ENCODE measurements at places on chromosomes 7 and 10.

GRCh38 chr7:151637781-151638261, 118.1 kb upstream of the RHEB start:
- DNase-seq = no peak

GRCh38 chr7:92423710-92424131, 23.6 kb upstream of the GATAD1 start:
- DNase-seq = no peak

GRCh38 chr7:94375691-94376090, 19.0 kb upstream of the COL1A2 start:
- DNase-seq = peak; percentile 68

GRCh38 chr7:86407291-86407690, 236.4 kb upstream of the GRM3 start:
- no peak for DNase-seq

GRCh38 chr10:32971536-32972091, 13.6 kb upstream of the ITGB1 start:
- DNase-seq = no peak

DNA sequence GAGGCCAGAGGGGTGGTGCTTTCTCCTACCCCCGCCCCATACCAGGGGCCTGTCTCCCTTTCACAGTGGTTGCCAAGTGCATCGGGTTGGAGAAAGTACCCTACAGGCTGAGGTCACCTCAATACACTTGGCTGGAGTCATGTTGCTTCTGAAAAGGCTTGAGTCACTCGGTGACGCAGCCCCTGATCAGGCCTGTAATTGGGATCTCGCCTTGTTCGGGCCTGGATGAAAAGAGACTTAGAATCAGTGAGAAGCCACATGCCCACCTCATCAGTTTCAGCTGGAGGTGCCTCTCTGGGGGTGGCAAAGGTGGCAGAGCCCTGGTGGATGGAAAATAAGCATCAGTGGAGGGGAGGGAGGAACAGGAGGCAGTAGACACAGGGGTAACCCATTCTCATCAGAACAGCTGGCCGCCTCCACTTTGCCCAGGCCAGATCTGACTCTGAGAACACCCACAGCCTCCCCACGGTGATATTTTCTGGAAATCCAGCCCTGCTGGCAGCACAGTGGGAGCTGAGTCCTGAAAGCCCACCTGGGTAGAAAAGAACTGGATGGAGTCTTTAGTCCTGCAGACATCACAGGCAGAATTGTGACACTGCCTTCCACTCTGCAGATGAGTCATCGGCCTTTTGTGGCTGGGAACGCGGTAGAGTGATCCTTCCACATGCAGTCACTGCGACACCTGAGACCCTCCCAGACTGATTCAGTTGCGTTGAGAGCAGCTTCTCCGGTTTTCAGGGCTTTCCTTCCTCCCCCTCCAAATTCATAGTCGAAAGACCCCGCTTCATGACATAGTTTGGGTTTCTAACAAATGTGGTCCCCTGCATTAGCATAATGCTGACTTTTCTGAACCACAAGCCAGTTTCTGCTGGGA, 108.0 kb downstream of the GRK5 start:
- no peak for DNase-seq

GRCh38 chr7:129993275-129993674, 40.5 kb upstream of the UBE2H start:
- no peak for DNase-seq

GRCh38 chr7:146948703-146949102, 832.1 kb downstream of the CNTNAP2 start:
- no peak for DNase-seq

DNA sequence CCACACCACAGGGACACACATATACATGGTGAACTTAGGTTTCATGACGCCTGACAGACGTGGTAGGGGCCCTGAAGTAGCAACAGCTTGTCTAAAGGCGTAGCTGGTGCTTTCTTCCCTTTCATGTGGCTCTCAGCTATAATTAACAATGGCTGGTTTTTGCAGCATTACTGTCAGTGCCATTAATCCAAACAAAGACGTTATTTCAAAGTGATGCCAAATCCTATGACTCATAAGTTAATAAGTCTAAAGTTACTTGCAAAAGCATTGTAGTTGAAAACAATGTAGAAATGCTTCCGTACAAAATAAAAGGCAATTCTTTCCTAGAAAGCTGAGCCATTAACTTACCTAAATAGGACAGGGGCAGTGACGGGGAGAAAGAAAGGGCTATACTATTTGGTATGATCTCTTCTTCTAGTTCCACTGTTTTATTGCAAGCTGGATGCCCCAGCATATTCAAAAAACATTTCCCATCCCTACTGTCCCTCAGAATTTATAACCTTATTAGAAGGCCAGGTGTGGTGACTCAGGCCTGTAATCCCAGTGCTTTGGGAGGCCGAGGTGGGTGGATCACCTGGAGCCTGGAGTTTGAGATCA, 105.4 kb downstream of the ODAD2 start:
- DNase-seq = peak; percentile 35

- no peak for DNase-seq
These were observed 281.1 kb downstream of the CDK14 start for GRCh38 chr7:90877201-90877600.

- DNase-seq = no peak
These were observed 239.6 kb downstream of the PHF14 start for GRCh38 chr7:11213266-11213665.

- DNase-seq = no peak
These were observed 19.1 kb upstream of the ERVW-1 start for GRCh38 chr7:92496876-92497275.

DNA sequence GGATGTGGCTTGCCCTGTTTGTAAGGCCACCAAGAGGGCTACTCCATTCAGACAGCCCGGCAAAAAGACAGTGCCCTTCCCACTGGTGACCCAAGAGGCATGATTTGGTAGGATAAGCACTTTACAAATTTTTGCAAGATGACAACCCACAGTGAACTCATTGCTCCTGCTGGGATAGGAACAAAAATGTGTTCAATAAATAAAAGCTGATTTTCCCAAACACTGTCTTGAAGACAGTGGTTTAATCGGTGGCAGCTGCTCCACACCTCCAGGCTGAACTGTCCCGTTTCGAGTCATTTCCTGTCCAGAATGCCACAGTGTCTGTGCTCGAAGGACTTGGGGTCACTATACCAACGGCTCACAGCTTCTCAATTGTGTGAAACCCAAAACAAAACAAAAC, 45.1 kb upstream of the NPTX2 start:
- no peak for DNase-seq

GRCh38 chr10:102040305-102041050, 15.5 kb downstream of the ARMH3 start:
- no peak for DNase-seq

DNA sequence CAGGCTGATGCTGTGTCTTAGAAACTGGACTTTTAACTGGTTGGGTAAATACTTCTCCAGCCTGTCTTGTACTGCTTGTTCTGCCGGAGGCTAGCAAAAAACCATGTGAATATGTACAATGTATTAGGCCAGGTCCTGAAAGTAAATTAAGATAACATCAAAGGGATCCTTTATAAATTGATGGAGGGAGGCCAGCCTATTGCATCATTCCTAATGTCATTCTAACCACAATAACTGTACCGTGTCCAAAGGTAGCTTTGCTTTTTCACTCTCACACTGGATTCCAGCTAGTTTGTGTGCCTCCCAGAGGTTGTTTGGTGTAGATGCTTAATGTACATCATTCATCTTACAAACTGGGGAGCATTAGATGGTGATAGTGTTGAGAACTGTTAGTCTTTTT, 91.2 kb upstream of the SEM1 start:
- DNase-seq = no peak

DNA sequence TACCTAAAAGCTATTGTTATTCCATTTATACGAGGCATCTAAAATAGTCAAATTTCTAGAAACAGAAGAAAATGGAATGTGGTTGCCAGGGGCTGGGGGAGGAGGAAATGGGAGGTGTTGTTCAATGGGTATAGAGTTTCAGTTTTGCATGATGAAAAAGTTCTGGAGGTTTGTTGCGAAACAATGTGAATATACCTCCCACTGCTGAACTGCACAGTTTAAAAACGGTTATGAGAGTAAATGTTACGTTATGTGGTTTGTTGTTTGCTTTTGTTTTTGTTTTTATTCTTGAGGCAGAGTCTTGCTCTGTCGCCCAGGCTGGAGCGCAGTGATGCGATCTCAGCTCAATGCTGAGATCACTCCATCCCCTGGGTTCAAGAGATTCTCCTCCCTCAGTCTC, 64.9 kb upstream of the NRBF2 start:
- no peak for DNase-seq

DNA sequence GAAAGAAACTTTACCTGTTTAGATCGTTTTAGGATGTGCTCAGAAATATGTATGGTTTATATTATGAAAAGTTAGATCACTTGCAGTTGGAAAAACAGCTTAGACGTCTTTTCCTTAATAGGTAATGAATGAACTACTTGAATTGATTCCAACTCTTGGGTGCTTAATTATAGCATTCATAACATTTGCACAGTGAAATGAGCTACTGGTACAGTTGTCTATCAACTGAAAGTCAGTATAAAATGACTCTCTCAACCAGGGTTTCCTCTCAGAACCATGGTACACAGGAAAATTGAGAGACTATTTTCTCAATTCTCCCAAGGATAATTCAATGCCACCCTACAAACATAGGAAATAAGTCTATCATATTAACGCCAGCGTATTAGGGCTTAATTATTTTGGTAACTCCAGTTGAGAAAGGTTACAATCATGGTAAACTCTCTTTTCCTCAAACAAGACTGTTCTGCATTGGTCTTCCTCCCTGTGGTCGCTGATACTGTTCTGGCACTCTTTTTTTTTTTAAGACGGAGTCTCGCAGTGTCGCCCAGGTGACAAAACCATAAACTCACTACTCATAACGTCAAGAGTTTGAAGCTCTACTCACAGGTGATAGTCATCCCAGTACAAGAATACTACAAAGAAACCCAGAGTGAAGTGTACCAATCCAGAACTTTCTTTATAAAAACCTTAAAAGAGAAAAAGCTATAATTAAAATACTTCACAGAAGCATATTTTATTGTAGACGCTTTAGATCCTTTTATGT, 2.0 kb downstream of the ANLN start:
- DNase-seq = no peak

DNA sequence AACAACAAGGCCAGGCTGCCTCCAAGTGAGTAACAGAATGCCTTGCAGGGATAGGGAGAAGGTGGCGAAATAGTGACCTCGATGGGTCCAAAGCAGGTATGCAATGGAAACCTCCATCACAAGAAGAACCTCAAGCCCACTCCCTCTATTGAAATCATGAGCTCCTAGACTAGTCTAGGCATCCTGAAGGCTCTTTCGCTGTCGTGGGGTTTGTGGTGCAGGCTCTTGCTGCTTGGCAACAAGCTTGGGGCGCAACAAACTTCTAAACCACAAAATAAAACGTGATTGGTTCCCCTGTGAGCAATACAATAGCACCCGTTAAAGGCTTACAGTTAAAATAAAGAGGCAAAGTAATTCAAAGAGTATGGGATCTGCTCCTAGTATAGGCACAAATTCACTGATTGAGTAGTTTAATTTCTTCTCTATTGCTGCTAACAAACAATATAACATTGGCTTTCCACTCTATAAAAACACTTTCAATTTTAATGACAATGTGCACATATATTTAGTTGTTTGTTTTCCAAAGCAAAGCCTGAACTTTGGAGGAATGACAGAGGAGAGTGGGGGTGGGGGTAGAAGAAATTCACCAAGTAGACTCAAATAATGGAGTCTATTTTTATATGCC, 64.1 kb downstream of the C10orf67 start:
- DNase-seq = no peak

DNA sequence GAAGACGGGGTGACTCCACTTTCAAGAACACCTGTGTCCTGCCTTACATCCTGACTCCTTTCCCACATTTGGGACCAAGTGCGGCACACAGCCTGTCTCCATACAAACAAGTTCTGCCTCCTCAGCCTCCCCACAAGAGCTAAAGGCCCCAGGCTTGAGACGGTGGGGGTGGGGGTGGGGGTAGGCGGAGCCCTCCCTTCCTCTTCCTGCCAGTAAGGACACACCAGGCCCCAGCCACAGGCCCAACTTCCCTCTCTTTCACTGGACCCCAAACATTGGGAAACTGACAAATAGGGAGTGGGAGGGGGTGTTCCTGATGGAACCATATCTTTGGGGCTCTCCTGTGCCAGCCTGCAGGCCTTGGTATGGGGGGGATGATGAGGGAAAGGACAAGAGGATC, 4.6 kb downstream of the CDK5 start:
- no peak for DNase-seq

DNA sequence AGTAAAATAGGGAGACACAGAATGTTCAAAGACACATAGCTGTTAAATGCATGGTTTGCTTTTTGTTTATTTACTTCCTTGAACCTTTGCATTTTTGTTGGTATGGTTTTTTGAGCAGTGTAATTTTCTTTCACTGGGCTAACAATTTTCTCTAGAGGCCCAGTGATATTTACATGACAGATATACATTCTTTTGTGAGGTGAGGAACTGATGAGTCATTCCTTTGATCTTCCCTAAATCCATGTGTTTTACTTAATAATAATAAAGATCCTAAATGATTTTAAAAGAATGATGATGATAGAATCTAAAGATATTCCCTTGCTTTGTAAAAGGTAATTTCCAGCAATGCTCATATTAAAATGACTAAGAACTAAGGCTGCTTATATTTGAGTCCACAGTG, 188.5 kb upstream of the ANK3 start:
- no peak for DNase-seq

DNA sequence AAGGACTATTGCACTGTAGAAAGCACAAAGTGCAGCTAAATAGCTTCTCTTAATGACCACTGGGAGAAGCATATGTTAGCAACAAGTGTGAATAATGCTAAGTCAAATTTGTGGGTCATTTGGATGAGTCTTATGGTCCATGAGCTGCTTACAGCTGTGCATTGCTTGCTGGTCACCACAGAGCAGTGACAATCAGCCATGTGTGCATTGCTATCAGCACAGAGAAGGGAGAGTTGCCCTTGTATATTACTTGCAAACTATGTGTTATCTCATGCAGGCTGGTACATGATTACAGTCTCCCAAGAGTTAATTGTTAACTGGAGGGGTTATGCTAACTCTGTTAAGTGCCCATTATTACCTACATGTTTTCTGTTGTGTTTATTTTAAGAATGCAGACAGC, 25.7 kb downstream of the MRPS33 start:
- DNase-seq = no peak

DNA sequence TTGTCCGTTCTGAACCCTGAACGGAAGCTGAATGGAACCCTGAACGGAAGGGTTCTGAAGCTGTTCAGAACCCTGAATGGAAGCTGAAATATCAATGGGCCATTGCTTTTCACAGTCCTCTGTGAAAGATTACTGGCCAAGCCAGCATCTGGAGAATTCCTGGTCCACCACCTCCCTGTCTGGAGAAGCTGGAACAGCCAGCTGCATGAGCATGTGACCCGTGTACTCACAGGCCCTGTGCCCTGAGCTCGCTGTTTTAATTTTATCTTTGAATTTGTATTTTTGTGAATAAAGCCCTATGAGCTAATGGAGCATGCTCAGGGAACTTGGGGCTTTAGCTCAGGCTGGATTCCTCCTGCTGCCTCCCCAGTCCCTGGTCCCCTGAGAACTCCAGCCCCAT, 37.2 kb downstream of the HTRA1 start:
- no peak for DNase-seq

GRCh38 chr7:159119026-159119741, 25.5 kb downstream of the VIPR2 start:
- no peak for DNase-seq

GRCh38 chr7:40072268-40072667, 62.2 kb downstream of the MPLKIP start:
- no peak for DNase-seq

Measured in pulmonary artery endothelial cell (primary cell).